ENCODE measurements at places on chromosomes 7 and 10.

GRCh38 chr10:116311706-116312490 is 12.3 kb upstream of the CCDC172 start:
- no peak for DNase-seq

- no peak for DNase-seq
These were observed 56.3 kb upstream of the NCAPG2 start for GRCh38 chr7:158760936-158761335.

- DNase-seq: no peak
These were observed 1.8 kb upstream of the FGF8 start for GRCh38 chr10:101777619-101778145.

DNA sequence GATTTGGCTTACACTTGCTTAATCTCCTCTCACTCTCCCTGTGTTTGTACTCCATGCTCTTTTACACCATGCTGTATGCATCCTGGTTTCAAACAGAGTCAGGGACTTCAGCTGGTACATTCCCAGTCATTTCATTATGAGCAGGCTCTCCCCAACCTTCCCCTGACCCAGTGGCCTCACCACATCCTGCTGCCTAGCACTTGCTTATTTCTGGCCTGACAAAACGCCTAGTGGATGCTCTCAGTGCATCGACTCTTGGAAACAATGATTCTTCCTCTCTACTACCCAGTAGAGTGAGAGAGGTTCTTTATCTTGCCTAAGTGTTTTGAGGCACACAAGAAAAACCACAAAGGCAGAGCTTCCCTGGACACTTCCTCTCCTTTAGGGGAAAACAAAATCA is 63.4 kb downstream of the CAV1 start:
- DNase-seq: no peak

GRCh38 chr10:15168291-15168785 is at the start of gene NMT2:
Gene NMT2, minus strand, starts transcription at chr10:15168693. Its CDS starts 81 bp downstream, at chr10:15168612.
- no peak for DNase-seq

- no peak for DNase-seq
These were observed 303.0 kb downstream of the ELMO1 start for GRCh38 chr7:37145682-37146081.

GRCh38 chr10:1373287-1373686 is 317.1 kb downstream of the WDR37 start:
- DNase-seq: no peak

- no peak for DNase-seq
These were observed 7.3 kb downstream of the GFRA1 start for GRCh38 chr10:116265686-116266085.

DNA sequence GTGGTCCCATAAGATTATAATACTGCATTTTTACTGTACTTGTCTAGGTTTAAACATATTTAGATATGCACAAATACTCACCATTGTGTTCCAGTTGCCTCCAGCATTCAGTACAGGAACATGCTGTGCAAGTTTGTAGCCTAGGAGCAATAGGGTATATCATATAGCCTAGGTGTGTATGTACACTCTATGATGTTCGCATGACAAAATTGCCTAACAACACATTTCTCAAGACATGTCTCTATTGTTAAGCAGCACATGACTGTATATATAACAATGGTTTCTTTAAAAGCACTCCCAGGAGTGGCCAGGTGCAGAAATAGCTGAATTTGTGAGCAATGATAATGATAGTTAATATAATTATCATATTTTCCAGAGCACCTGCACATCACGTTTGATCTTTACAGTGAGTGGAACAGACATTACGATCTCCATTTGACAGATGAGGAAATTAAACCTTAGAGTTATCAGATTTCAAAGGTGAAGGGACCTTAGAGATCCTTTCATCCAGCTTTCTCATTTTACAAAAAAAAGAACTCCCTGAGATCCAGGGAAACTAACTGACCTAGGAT is 99.2 kb upstream of the PDCD4 start:
- DNase-seq: no peak

DNA sequence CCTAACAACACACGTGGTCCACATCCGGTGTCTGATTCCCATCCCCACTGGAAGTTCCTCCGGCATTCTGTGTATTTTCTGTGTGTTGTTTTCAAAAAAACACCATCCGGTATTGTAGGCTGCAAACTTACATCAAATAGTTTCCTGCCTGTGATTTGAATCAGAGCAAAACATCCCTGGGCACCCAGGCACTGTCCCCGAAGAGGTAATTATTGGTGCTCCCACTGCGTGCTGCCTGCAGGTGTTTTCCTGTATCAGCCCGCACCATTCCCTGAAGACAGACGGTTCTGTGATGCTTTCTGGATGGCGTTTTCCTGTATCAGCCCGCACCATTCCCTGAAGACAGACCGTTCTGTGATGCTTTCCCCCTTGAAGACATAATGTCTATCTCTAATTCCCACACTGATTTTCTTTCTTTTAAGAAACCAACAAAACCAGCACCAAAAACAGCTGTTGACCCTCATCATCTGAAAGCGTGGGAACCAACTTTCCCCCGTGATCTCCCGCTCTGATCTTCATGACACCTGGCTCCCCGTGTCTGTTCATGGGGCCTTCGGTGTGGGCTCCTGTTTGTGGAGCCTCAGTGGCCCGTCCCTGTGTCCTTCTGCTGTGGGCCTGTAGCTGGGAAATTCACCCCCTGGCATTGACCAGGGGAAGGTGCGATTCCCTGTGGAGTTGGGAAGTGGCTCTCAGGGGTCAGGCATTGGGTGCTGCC is 205.3 kb downstream of the ADARB2 start:
- no peak for DNase-seq

GRCh38 chr7:108189733-108190388 is 59.7 kb upstream of the LAMB4 start:
- no peak for DNase-seq

DNA sequence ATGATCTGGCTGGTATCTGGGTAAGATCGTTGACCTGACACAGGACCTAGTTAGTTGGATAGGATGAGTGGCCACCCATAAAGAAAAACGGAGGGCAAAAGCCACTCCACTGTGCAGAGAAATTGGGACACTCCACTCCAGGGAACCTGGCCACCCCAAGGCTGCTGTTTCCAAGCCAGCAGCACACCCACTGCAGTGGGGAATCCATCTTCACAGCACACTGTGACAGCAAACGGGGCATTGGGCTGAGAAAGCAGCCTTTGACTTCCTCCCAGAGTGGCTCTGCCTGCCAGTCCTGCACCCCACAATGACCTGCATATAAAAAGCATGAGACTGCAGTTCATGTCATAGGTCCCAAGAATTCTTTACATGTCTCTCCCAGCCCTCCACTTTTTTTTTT is 52.9 kb downstream of the MTPN start:
- DNase-seq: no peak

DNA sequence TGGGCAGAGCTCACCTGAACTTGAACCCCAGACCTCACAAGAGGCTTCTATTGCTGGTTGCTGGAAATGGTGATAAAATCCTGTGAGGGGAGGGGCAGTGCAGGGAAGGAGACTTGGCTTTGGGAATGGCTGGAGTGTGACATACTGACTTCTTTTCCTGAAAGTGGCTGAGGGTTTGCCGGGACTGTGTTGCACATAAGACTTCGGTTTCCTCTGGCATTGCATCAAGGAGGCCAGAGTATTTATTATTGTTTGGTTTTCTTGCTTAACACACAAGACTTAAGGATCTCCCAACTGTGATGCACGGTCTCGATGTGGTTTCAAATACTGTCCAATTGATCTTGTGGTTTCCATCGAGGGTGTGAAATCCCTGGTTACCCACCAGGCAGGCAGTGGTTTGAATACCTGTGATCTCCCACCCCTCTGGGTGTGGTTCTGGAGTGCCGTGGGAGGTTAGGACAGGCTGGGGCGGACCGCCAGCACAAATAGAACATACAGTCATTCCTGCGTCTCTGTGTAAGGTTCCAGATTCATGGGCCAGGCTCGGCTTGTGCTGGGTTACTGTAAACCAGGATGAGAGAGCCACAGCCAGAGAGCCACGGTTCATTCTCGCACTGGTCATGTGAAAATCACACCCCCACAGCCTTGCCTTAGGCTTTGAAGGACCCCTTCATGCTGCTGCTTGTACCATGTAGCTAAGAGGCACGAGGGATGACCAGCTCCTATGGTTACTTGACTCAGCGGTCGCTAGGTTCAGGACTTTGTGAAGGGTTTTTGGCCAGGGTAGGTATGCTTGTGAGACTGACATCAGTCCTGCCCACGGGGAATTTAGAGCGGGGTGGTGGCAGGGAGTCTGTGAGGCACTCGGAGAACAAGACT is 39.2 kb downstream of the WBP1L start:
- DNase-seq: no peak

- DNase-seq: no peak
These were observed 13.3 kb upstream of the MIOS start for GRCh38 chr7:7553386-7553785.

GRCh38 chr10:33715303-33715975 is 381.0 kb upstream of the NRP1 start:
- no peak for DNase-seq

DNA sequence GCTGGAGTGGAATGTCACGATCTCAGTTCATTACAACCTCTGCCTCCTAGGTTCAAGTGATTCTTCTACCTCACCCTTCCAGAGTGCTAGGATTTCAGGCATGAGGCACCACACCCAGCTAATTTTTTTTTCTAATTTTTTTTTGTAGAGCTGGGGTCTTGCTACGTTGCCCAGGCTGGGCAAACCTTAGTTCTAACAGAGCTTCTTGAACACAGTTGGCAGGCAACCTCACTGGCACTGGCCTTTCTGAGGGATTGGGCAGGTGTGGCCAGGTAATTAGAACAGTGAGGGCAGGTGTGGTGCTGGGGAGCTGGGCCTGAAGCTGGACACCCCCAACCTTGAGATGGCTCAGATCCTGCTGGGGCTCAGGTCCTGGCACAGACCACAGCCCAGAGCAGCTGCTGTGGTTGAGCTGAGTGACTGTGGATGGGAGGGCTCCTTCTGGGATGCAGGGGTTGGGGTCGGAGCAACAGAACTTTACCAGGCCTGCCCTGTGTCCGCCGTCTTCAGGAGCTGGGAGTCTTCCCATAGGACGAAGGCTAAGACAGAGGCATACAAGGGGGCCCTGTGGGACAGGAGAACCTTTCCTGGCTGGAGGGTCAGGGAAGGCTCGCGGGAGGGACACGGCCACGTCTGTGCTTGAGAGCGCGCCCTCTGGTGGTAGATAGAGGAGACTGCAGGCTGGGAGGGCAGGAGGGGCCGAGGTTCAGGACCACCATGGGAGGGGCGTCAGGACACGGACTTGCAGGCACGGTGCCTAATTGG is 48.2 kb downstream of the COL26A1 start:
- peak; percentile 17 for DNase-seq

DNA sequence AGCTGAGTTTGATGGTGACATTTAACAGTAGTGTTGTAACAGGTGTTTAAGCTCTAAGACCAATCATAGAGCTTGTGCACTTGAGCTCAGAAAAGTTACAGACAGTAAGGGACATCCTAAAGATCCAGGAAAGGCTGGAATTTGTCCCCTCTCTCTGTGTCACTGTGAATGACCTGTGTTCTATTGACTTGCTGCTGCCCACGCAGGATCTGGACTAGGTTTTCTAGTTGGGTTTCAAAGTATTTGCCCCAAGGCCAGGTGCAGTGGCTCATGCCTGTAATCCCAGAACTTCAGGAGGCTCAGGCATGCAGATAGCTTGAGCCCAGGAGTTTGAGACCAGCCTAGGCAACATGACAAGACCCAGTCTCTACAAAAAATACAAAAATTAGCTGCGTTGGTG is 17.1 kb downstream of the AOC1 start:
- no peak for DNase-seq

DNA sequence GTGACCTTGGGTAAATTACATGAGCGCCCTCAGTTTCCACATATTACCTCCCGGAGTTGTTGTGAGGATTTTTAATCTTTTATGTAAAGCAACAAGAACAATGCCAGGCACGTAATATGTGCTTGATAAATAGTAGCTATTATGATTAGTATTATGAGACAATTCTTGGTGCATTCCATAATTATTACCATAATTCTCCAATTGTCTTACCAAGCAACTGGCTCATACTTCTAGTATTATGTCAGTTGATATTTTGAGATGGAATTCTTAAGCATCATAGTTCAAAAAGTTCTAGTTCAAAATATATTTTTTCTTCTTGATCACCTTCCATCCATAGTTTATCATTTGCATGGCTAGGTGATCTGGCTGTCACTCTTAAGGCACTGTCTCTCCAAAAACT is 259.0 kb downstream of the BBS9 start:
- DNase-seq: no peak

DNA sequence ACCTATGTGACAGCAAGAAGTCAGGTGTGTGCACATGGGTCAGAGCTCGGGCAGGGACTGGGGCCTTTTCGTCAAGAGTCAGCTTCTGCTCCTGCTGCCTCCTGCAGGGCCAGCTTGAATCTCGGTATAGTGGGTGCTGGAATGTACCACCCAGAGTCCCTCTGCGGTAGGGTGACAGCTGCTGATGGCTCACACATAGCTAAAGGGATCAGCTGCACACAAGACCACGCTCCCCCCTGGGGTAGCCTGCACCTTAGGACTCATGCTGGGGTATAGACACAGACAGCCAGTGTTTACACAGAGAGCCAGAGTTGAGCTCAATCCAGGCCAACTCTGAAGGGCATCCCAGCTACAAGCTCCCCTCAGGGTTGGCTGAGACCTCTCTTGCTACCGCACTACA is 14.0 kb upstream of the COL13A1 start:
- DNase-seq: no peak

DNA sequence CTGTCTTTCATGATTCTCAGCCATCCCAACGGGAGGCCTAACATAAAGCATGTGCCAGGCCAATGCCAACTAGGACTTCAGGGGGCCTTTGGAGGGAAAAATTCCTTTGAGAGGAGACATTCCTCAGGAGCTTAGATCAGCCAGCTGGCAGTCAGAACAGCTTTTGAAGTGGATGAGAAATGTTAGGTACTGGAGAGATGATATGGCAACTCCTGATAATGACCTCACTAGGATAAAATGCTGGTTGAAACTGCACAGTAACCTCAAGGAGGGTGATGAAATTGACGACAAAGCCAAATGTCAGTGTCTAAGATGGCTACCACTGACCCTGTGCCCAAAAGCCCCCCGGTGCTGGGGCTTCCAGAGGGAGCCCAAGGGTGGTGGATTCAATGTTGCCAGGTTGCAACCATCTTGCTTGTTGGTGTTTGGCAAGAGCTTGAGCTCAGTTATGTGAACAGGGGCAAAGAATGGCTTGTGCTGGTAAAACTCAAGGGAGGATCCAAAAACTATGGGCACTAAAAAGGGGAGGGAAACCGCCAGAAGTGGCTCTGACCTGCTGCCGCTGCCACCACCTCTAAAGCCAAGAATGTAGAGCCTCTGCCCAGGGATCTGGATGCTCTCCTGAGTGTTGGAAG is 121.2 kb downstream of the UBE2H start:
- DNase-seq: no peak

Measured in activated T-cell treated with anti-CD3 and anti-CD28 coated beads for 4 hours (primary cell).